ENCODE measurements at places on chromosomes 5 and 9. TPM values are rescaled to one million over a fixed set of nuclear protein-coding genes. Genes with fewer than 3 reads are reported as not detected.
A peak's percentile ranks its signal among the peaks of the same experiment; 100 is the strongest.

FIBCD1 gene
- not detected for total RNA-seq

- peaks cover 78% of the 10 kb centered on the region for H3K4me1 ChIP-seq
- H3K36me3 ChIP-seq = peaks cover 24% of the 10 kb centered on the region
- H3K4me3 ChIP-seq = no peak overlapping the region
- H3K27ac ChIP-seq = peak overlapping the region; percentile 80
- no peak for DNase-seq
These were observed 9.4 kb upstream of the NDST1 start for GRCh38 chr5:150498501-150498900.

DNA sequence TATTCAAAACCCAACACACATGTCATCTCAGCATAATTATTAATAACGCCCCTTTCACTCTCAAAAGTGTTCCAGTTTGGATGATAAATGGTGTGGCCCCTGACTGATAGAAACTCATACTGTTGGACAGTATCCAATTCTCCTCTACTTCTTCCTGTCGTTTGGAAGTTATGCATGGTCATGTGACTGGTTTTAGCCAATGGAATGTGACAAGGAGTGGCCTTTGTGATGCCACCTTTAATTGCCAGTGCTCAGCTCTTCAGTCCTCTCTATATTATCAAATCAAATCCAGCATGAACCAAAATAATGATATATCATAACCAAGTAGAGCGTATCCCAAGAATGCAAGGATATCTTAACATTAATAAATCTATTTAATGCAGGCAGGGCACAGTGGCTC, 117.8 kb upstream of the SPIN1 start:
- no peak overlapping the region for H3K4me3 ChIP-seq
- no peaks in the 10 kb centered on the region for H3K36me3 ChIP-seq
- H3K4me1 ChIP-seq = peaks cover 2% of the 10 kb centered on the region
- H3K27me3 ChIP-seq = no peaks in the 10 kb centered on the region

DNA sequence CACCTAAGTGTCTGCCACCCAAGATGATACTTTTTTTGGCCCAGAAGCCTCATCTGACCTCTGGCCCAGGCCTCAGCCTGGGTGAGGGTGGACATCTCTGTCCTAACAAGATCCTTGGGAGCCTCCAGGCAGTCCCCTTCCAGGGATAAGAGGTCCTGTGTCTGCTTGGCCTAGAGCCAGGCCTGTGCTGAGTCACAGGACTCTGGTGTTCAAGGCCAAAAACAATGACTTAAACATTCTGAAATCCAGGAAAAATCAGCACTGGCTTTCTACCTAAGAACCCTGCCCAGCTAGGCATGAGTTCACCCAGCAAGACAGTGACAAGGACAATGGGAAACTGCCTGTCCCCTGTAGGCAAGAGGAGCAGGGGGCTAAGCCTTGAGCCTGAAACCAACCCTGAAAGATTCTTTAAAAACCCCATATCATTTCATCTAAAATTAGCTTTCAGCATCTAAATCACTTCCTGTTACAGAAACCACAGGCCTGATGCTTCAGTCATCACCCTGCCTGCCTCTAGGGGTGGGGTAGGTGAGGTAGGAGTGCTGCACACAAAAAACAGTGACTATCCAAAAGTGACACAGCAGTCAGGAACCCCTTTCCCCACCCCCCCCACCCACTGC, 29.9 kb downstream of the CSF2 start:
- peak overlapping the region; percentile 23 for H3K27ac ChIP-seq
- H3K36me3 ChIP-seq = no peaks in the 10 kb centered on the region
- H3K4me1 ChIP-seq = no peaks in the 10 kb centered on the region
- DNase-seq = no peak

- peaks cover 3% of the 10 kb centered on the region for H3K36me3 ChIP-seq
- H3K27me3 ChIP-seq = no peaks in the 10 kb centered on the region
- H3K27ac ChIP-seq = no peak overlapping the region
- no peak for DNase-seq
These were observed 26.9 kb downstream of the SMC2 start for GRCh38 chr9:104121022-104121421.
